ENCODE measurements at places on chromosomes 13 and 19. TPM values are rescaled to one million over a fixed set of nuclear protein-coding genes. Genes with fewer than 3 reads are reported as not detected.
A peak's percentile ranks its signal among the peaks of the same experiment; 100 is the strongest.

DNA sequence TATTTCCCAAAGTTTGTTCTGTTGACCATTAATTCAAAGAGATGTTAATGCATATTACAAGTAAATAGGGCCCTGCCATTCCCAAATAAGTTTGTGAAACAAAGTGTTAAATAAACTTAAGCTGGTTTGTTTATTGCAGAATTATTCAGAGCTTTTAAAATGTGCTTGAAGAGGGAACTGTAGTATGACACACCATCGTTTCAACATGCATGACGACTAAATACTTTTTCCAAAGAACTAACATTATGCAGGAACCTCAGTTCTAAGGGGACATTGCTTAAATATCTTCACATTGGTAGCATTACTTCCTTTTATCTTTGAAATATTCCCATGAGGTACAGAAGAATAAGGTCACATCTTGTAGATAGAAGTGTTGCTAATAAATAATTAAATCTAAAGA lies 14.6 kb downstream of the LHFPL6 start:
- no peak for DNase-seq

Gene ZNF283
- 5.0 TPM for polyA plus RNA-seq

DNA sequence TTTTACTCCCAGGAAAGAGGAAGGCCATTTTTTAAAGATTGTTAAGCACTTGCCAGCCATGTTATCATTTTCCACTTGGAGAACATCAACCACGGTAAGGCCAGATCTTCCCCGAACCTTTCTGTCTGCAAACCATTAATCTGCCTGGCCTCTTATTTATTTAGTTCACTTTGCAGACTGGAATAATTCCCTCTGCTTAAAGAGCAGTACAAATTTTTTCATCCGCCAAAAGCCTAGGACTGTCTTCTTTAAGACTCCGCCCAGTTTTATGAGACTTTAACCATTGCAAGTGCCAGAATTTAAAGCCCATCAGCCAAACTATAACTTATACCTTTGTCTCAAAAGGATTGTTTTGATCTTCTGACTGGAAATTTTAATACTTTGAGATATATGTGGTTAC lies 426.3 kb downstream of the KCTD12 start:
- no peak for DNase-seq

DNA sequence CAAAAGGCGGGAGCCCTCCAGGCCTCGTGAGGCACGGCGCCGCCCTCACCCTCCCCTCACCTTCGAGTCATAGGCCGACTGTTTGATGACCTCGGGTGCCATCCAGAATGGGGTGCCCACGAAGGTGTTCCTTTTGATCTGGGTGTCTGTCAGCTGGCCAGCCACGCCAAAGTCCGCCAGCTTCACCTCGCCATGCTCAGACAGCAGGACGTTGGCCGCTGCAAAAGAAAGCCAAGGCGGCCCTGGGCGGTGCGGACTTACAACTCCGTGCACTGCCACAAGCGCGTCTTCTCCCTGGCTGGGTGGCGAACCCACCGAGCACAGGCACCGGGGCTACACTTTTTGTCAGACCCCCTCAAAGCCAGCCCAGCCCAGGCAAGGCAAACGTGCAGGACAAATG lies 102.1 kb downstream of the STK24 start:
- no peak for DNase-seq

DNA sequence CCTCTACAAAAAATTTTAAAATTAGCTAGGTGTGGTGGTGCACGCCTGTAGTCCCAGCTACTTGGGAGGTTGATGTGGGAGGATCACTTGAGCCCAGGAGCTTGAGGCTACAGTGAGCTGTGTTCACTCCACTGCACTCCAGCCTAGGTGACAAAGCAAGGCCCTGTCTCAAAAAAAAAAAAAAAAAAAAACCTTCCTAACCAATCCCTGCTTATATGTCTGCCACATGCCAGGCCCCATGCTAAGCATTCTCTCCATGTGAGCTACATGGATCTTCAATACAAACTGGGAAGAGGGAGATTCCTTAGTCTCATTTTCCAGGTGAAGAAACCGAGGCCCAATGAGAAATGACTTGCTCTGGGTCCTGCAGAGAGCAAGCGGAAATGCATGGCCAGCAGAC lies 2.3 kb upstream of the OVOL3 start:
- DNase-seq, result no peak

DNA sequence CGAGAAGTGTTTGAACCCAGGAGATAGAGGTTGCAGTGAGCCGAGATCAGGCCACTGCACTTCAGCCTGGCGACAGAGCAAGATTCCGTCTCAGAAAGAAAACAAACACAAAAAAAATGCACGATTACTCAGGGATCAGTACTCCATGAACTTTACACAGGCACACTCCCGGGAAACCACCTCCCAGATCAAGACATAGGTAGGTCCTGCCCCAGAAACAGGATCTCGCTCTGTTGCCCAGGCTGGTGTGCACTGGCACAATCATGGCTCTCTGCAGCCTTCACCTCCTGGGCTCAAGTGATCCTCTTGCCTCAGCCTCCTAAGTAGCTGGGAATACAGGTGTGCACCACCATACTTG lies 11.2 kb downstream of the VASP start:
- no peak for DNase-seq

Gene SPRED3
- polyA plus RNA-seq, result 1.4 TPM

DNA sequence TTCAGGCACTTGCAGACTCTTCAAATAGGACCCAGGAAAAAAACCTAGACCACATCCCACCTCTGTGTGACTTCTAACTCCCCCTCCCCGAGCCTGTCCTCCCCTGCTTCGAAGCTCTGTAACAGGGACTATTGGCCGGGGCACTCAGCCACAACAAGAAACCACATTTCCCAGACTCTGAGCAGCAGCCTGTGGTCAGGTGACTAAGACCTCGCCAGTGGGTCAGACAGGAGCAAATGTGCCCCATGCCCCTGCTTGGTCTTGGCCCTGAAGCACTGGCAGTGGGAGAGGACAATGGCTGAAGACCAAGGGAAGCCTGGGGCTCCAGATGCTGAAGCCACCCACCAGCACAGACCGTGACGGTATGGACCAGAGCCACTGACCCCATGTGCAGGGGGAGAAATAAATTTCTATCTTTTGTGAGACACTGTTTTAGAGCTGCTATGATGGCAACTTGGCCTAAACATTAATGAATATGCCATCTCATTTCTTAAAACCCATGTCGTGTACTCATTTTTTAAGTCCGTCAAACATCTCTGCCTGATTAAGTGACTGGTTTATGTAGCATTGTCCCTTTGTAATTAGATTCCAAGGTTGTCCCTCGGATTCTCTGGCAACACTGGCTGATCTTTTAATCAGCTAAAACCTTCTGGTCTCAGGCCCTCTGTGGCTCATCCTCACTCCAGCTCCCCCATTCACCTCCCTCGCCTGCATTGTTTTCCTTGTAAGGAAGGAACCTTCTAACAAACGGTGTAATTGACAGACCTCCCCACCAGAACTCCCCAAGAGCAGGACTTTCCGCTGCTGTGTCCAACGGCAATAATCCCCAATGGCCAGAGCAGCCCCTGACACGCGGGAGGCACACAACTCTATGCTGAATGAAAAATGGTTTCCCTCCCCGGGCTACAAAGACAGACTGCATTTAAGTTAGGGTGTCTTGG lies 98.4 kb downstream of the STK24 start:
- DNase-seq, result no peak

Gene CYP4F8
- polyA plus RNA-seq, result not detected

Gene C2CD4C
- not detected for polyA plus RNA-seq

Gene FUT1
- 1.2 TPM for polyA plus RNA-seq

GRCh38 chr13:80508031-80508430 lies 167.1 kb upstream of the SPRY2 start:
- no peak for DNase-seq

- DNase-seq, result no peak
These were observed 1.5 kb upstream of the SPART start for GRCh38 chr13:36347531-36348210.

Gene RFPL4AL1
- not detected for polyA plus RNA-seq

GRCh38 chr13:109309625-109310363 lies 476.6 kb downstream of the IRS2 start:
- DNase-seq, result no peak

DNA sequence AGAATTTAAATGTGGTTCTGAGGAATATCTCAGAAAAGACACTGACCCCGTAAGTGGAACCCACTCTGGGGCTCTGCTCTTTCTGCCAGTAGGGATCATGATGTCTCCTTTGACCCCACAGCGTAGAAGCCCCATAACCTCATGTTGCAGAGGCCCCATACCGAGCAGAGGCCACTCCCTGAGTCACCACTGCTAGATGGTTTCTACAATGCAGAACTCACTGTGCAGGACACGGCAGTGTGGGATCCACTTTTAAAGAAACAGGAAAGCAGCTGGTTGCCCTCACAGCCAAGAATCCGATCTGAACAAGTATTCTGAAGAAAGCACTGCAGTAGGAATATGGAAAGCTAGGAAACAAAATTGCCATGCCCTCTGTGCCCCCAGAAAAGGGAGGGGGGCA lies 4.2 kb downstream of the SLC7A1 start:
- no peak for DNase-seq

GRCh38 chr13:113532156-113532806 lies 41.8 kb upstream of the DCUN1D2 start:
- peak; percentile 52 for DNase-seq

GRCh38 chr19:12913851-12914690 lies 5.0 kb downstream of the SYCE2 start:
- no peak for DNase-seq

GRCh38 chr13:109899316-109899715 lies 112.9 kb upstream of the IRS2 start:
- DNase-seq, result no peak

Gene KIR2DL4
- 0.07 TPM for polyA plus RNA-seq

Gene JUNB
- 291 TPM for polyA plus RNA-seq

Gene BCL3
- polyA plus RNA-seq, result 120 TPM

DNA sequence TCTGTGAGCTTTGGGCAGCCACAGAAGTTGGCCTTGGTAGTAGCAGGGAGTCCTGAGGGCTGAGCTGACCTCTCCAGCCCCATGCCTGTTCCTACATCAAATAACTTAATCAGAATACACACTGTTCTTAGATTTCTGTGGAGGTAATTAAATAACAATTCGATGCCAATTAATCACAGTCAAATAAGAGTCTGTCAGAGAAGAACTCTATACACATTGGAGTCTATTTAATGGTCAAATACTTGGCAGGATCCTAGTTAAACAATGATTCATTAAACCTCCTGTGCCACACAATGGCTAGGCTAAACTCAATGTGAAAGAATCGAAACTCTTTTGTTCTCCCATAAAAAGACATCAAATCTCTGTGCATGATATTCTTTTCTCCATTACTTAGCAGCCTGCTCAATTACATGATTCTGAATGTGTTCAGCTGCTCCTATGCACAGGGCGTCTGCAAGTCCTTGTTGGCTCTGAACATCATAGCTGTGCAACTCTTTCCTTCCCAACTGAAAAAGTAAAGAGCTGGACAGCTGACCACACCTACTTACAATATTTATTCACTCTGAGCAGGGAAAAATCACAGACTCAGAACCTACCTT lies 173.1 kb downstream of the ABCC4 start:
- no peak for DNase-seq

Gene SGCG
- 0.40 TPM for polyA plus RNA-seq

Gene OR4F17
- polyA plus RNA-seq, result not detected

GRCh38 chr19:39828015-39828653 lies 5.8 kb downstream of the DYRK1B start:
- no peak for DNase-seq

DNA sequence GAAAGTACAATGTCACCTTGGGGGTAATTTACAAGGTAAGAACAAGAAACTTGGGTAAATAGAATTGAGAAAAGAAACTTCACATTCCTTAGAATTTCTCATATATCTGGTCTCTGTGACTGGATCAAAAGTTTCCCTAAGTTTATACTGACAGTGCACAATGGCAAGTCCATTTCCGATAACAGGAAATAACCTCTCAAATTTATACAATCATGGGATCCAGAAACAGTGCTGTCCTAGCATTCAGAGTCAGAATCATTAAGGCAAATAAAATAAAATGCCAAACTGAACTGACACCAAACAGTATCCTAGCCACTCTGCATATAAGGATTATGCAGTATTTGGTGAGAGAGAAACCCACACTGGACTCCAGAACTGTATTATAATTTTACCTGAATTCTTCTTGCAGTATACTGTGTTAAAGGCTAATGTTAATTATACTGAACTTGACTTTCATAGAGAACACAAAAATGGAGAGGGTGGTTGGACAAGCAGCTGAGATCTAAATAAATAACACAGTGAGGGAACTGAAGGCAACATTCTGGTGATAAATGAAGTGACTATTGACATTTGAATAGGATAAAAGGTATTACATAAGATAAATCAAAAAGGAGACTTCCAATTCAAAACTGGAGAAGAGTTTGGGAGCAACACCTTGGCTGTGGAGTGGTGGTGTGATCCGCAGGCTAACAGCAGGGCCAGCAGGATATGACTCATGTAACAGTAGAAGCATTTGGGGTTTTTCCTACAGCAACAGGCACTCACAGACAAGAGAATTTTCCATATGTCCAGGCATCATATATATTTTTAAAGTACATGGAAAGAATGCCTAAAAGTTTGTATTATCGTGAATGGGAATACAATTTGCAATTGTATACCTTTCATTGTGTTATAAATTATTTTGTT lies 932.5 kb upstream of the MIR17HG start:
- DNase-seq, result no peak

Gene ZFP36
- 113 TPM for polyA plus RNA-seq

- peak; percentile 50 for DNase-seq
These were observed 830 bp downstream of the MICOS13 start for GRCh38 chr19:5679289-5680083.

GRCh38 chr13:49450105-49450819 lies 6.2 kb downstream of the SETDB2 start:
- no peak for DNase-seq

GRCh38 chr19:29292153-29292552 lies 79.2 kb upstream of the UQCRFS1 start:
- no peak for DNase-seq

GRCh38 chr19:44575116-44575700 lies 38.2 kb upstream of the IGSF23 start:
- peak; percentile 28 for DNase-seq

Gene ZNF14
- 5.2 TPM for polyA plus RNA-seq

Gene NANOS2
- polyA plus RNA-seq, result not detected

DNA sequence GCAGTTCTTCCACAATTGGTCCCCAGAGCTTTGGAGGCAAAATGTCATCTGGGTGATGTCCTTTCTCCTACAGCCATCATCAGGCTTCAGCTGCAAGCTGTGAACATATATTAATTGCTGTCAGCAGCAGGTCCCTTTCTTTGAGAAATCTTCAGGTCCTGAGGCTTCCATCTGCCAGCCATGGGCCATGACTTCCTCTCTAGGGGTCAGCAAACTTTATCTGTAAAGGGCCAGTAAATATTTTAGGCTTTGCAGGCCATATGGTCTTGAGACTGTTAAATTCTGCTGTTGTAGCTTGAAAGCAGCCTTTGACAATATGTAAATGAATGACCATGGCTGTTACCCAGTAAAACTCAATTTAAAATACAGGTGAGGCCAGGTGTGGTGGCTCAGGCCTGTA lies 27.1 kb downstream of the SERP2 start:
- DNase-seq, result no peak

- DNase-seq, result no peak
These were observed 270.6 kb downstream of the FGF14 start for GRCh38 chr13:102131246-102131645.

- DNase-seq, result peak; percentile 32
These were observed 395.1 kb downstream of the FOXO1 start for GRCh38 chr13:40271271-40271885.

GRCh38 chr13:26719356-26719945 lies 41.1 kb downstream of the GPR12 start:
- no peak for DNase-seq

Data from adrenal gland (tissue), 19 donors.